SJCRH30 (cell line): ENCODE measurements at places on chromosomes 5 and 9. TPM values are rescaled to one million over a fixed set of nuclear protein-coding genes. Genes with fewer than 3 reads are reported as not detected.

DMRT2 gene
- total RNA-seq = 28.6 and 33.1 TPM in 2 replicates

GRCh38 chr5:80503641-80504040 lies 15.7 kb downstream of the FAM151B start:
- no peaks in the 10 kb centered on the region for H3K27me3 ChIP-seq
- H3K4me3 ChIP-seq = no peak overlapping the region
- DNase-seq = no peak
- H3K36me3 ChIP-seq = peaks cover 2% of the 10 kb centered on the region

GAS1 gene
- total RNA-seq = 319 and 336 TPM in 2 replicates

- no peak for DNase-seq
- no peaks in the 10 kb centered on the region for H3K27me3 ChIP-seq
- no peaks in the 10 kb centered on the region for H3K36me3 ChIP-seq
- H3K4me1 ChIP-seq = no peaks in the 10 kb centered on the region
- no peak overlapping the region for H3K4me3 ChIP-seq
Measured at GRCh38 chr5:51908215-51908614, 525.0 kb downstream of the ISL1 start.

MYMK gene
- total RNA-seq = 1.1 and 2.0 TPM in 2 replicates

DNA sequence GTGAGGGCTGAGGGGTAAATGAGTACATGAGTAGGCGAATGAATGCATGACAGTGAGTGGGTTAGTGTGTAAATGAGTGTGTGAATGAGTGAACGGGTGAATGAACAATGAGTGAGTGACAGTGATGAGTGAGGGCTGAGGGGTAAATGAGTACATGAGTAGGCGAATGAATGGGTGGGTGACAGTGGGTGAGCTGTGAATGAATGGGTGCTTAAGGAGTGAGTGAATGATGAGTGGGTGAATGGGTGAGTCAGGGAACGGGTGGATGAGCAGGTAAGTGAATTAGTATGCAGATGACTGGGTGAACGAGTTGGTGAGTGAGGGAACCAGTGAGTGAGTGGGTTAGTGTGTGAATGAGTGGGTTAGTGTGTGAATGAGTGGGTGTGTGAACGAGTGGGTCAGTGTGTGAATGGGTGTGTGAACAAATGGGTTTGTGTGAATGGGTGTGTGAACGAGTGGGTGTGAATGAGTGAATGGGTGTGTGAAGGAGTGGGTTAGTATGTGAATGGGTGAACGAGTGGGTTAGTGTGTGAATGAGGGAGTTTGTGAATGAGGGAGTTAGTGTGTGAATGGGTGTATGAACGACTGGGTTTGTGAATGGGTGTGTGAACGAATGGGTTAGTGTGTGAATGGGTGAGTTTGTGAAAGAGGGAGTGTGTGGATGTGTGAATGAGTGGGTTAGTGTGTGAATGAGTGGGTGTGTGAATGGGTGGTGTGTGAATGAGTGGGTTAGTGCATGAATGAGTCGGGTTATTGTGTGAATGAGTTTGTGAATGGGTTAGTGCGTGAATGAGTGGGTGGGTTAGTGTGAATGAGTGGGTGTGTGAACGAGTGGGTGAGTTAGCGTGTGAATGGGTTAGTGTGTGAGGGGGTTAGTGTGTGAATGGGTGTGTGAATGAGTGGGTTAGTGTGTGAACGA lies 32.9 kb downstream of the NKD2 start:
- H3K27ac ChIP-seq = no peak overlapping the region
- no peak overlapping the region for H3K4me3 ChIP-seq
- H3K36me3 ChIP-seq = no peaks in the 10 kb centered on the region
- H3K27me3 ChIP-seq = no peaks in the 10 kb centered on the region

ENTREP1 gene
- total RNA-seq = 0.08 and 0.10 TPM in 2 replicates

DNA sequence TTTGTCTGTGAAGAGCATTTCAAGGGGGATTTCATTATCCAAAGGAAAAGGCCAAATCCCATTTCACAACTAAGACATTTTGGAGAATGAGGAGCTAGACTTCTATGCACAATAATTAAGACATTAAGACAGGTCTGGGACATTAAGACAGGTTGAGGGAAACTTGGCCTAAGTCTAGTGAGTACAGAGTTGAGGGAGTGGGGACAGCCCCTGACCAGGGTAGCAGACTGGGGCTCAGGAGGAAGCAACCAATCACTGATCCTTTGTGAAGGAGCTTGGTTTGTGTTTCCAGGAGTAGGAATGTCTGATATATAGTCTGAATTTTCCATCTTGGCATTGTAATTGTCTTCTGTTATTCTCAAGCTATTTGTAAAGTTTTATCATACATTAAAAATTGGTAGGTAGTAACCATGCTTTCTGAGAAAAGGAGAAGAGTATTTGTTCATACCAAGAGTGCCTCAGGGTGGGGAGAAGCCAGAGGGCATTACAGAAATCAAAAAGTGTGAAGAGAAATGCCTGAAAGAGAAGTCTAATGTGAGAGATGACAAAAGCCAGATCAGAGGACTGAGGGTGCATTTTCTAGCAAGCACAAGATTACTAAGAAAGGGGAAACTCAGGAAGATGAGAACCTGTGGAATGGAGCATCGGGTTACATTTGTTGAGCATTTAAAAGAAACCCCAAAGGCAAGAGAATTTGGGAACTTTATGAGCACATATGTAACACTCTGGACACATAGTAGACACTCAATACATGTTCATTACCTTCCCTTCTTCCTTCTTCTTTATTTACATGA lies 189.3 kb upstream of the PIK3R1 start:
- H3K27me3 ChIP-seq = no peaks in the 10 kb centered on the region
- DNase-seq = no peak
- H3K4me3 ChIP-seq = no peak overlapping the region
- no peaks in the 10 kb centered on the region for H3K4me1 ChIP-seq

AMBP gene
- total RNA-seq = 0.55 and 0.81 TPM in 2 replicates

DNA sequence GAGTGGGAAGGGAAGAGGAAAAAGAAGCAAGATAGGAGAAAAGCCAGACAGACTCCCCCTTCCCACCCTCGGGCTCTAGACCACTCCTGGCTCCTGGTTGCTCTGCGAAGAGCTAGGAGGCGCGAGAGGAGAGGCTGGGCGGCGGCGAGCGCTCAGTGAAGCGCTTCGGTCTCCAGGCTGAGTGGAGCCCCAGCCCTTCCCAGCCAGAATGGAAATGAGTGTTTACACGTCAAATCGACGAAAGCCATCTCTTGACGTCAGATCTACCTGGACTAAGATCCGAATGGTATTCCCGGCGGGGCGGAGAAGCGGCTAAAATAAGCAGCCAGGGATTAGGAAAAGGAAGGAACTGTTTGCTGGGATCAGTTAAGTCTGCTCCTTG lies at the start of gene PCSK1:
Gene PCSK1 (minus strand): TSS at position 183 of the 382 bp plus-strand sequence. CDS start 206 bp downstream, outside the sequence.
- H3K27me3 ChIP-seq = no peaks in the 10 kb centered on the region
- DNase-seq = no peak
- no peaks in the 10 kb centered on the region for H3K36me3 ChIP-seq
- H3K27ac ChIP-seq = no peak within 1 kb of the TSS
- no peaks in the 10 kb centered on the region for H3K4me1 ChIP-seq

CYLC2 gene
- not detected in 2 replicates for total RNA-seq

- no peak overlapping the region for H3K4me3 ChIP-seq
- no peak for DNase-seq
- no peaks in the 10 kb centered on the region for H3K4me1 ChIP-seq
- H3K36me3 ChIP-seq = no peaks in the 10 kb centered on the region
- H3K27ac ChIP-seq = no peak overlapping the region
- peaks cover 24% of the 10 kb centered on the region for H3K27me3 ChIP-seq
Measured at GRCh38 chr9:129422032-129422842, 198.7 kb downstream of the C9orf50 start.

DNA sequence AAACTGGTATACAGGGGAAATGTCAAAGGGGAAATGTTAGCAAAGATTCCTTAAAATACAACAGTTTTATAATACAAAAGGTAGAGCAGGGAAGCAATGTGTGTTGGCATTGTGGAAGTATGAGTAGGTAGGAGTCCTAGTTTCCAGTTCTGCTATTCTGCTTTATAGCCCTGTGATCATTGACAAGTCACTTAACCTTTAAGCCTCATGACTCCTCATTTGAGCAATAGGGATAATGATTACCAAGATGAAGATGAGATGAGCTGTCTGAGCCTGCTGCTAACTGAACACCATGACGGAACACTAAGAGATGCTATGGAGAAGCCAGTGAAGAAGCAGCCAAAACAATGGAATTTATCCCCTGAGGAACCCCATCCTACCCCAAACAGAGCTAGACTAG lies 251.7 kb downstream of the PAPPA start:
- DNase-seq = no peak
- no peaks in the 10 kb centered on the region for H3K36me3 ChIP-seq
- no peaks in the 10 kb centered on the region for H3K4me1 ChIP-seq
- H3K27me3 ChIP-seq = no peaks in the 10 kb centered on the region
- no peak overlapping the region for H3K27ac ChIP-seq
- H3K4me3 ChIP-seq = no peak overlapping the region

ERMP1 gene
- total RNA-seq = 8.8 and 10.4 TPM in 2 replicates

- H3K27me3 ChIP-seq = no peaks in the 10 kb centered on the region
- no peaks in the 10 kb centered on the region for H3K36me3 ChIP-seq
- no peak overlapping the region for H3K4me3 ChIP-seq
- no peak overlapping the region for H3K27ac ChIP-seq
- DNase-seq = no peak
Measured at GRCh38 chr5:35835796-35836742, 20.6 kb upstream of the IL7R start.

DNA sequence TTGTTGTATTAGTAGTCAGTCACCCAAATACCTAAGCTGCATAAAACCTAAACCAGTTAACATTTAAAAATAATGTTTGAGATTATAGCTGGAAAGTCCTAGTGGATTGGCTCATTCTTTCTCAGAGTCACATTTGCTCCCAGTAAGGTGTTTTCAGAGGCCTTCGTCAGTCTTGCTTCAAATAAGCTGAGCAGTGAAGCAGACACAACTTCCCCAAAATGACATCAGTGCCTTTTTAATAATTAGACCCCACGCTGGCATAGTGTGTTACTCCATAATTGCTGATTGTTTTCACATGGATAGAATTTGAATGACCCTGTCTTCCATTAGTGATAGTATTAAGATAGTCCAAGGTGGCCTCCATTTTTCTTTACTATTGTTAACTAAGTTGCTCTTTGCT lies 245.8 kb downstream of the PJA2 start:
- no peak overlapping the region for H3K27ac ChIP-seq
- H3K4me1 ChIP-seq = peaks cover 5% of the 10 kb centered on the region; the same call in 1 of the 2 replicates
- no peak for DNase-seq
- no peak overlapping the region for H3K4me3 ChIP-seq
- no peaks in the 10 kb centered on the region for H3K27me3 ChIP-seq
- no peaks in the 10 kb centered on the region; the same call in 1 of the 2 replicates for H3K36me3 ChIP-seq

DNA sequence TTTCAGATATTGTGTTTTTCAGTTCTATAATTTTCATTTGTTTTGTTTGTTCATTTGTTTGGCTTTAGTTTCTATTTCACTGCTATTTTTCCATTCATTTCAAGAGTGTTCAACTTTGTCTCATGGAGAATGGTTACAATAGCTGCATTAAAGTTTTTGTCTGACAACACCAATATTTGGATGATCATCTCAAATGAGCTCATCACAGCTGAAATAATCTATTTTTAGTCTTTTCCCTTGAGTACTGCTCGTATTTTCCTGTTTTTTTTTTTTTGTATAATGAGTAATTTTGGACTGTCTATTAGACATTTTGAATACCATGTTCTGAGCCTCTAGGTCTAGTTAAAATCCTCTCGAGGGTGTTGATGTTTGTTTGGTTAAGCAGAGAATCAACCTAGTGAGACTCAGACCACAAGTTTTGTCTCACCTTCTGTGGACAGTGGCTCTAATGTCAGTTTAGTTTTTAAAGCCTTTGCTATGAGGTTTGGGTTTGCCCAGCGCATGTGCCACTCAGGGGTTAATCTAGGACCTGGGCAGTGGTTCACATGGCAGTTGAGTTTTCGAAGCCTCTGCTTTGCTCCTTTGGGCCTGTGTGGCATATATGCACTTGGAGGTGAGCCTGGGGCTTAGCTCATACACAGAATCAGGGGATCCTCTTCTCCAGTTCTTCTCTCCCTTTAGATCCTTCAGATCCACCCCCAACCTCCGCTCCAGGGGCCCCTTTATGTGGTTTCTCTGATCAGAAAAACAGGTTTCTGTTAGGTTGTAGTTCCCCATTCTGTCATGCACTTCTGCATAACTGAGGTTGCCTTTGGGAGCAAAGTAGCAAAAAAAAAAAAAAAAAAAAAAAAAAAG lies 79.8 kb downstream of the ARSB start:
- no peaks in the 10 kb centered on the region for H3K27me3 ChIP-seq
- no peak overlapping the region for H3K4me3 ChIP-seq
- H3K36me3 ChIP-seq = no peaks in the 10 kb centered on the region
- H3K27ac ChIP-seq = no peak overlapping the region
- peaks cover 21% of the 10 kb centered on the region for H3K4me1 ChIP-seq

DNA sequence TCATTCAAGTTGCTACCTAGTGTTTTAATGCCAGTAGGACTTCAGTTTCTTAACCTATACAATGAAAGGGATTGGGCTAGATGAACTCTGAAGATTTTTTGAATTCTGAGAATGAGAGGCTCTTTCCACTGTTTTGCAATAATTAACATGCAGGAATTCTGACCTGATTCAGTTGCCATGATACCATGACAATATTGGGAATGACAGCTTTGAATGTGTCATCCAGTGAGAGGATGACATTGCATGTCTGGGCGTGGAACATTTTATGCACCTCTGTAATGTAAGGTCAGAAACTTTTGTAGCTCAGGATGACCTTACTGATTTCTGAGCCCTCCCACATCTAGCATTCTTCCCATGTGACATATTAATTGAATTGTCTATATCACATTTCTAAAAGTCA lies 30.6 kb upstream of the SPINK5 start:
- H3K27me3 ChIP-seq = no peaks in the 10 kb centered on the region
- H3K4me1 ChIP-seq = no peaks in the 10 kb centered on the region
- no peaks in the 10 kb centered on the region for H3K36me3 ChIP-seq
- no peak for DNase-seq
- H3K4me3 ChIP-seq = no peak overlapping the region

DNA sequence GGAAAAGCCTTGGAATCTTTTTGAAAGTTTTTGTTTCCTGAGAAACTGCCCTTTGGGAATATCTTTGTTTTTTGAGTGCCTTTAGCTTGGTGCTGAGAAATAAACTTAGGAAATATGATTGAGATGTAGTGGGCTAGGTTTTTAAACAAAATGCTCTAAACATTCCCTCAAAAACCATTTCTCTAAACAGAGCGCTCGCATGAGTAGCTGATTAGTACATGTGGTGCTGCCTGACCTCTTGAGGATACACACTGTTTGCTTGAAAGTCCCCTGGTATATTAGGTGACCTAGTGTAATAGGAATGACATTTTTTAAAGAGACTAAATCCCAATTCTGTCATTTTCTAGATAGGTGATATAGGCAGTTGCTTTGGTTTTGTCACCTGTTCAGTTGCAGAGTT lies 132.3 kb downstream of the ADAMTSL1 start:
- H3K27me3 ChIP-seq = no peaks in the 10 kb centered on the region
- no peak overlapping the region for H3K4me3 ChIP-seq
- peaks cover 28% of the 10 kb centered on the region for H3K4me1 ChIP-seq
- DNase-seq = no peak
- H3K36me3 ChIP-seq = peaks cover 2% of the 10 kb centered on the region; the same call in 1 of the 2 replicates

SMC5 gene
- 56.8 and 65.0 TPM in 2 replicates for total RNA-seq

SLC46A2 gene
- not detected in 2 replicates for total RNA-seq

DNA sequence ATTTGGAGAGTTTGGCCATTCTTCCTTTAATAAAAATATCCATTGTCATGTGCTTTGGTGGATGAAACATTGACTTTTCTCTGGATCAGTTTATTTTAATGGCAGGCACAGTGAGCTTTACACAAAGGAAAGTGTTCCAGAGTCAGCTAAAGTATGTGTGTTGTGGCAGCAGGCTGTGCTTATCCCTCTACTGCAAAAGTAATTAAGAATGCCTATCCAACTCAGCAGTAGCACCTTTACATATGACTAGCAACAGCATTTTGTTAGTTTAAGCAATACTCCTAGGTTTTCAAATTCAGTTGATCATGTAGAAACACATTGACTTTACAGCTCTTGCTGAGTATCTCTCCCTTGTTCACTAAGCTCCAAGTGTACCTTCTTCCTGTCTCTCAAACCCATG lies 730.5 kb upstream of the RGMB start:
- H3K27ac ChIP-seq = no peak overlapping the region
- H3K4me1 ChIP-seq = no peaks in the 10 kb centered on the region
- no peak overlapping the region for H3K4me3 ChIP-seq
- H3K27me3 ChIP-seq = no peaks in the 10 kb centered on the region
